ENCODE measurements at places on chromosomes 11 and 22.

DNA sequence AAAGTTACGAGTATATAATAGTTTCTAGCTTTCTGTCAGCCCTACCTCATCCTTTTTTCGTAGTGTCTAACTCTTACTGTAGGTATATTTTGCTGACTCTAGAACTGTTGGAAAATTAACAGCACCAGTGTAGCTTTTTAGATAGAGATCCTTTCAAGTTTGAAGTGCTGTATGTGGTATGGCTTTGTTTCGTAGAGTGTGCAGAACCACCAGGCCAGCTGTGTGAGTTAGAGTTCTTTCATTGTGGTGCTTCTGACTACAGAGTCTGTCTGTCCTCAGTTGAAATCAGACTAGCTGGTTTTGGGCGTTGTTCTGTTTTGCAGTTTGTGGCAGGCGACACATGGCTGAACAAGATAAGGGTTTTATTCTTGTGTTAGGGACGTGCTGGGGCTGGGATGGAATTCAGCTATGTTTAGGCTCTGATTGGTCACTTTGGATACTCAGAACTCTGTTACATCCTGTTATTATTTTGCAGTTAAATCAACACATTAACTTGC lies 3.2 kb downstream of the ARHGEF12 start:
- DNase-seq, result peak; percentile 90
- no peaks in the 10 kb centered on the region for H3K36me3 ChIP-seq
- no peaks in the 10 kb centered on the region for H3K27me3 ChIP-seq
- H3K4me1 ChIP-seq, result peaks cover 38% of the 10 kb centered on the region

DNA sequence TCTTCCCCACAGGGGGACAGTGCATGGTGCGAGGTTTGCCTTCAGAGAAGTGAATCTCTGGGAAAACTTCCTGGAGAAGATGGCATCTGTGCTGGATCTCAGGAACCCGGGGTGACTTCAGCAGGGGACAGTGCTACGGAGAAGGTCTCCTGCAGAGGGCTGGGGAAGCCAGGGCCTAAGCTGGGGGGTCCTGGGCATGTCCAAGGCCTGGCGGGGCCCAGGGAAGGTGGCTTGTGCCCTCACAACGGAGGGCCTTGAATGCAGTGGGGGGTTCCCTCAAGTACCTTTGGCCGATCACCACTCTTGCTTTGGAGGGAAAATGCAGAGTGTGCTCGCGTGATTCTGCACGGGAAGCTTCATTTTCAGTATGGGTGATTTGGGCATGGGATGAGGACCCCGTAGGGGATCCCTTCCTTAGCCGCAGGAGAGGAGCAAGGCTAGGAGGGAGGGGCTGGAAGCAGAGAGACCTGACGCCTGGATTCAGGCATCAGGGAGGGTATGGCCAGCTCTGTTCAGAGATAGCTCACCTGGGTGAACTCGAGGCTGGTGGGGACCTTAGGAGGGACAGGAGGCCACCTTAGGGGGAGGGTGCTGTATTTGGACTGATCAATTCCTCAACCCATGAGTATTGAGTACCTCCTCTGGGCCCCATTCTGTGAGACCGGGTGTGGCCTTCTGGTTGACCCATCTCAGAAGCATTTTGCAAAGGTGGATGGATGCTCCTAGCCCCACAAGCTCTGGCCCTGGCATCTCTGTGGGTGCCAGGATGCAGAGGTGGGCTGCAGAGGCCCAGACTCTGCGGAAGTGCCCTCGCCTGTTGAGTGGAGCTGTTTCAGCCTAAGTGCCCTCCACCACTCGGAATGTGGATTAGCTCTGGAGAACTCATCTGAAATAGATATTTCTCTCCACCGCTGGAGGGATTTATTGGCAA lies 529.4 kb downstream of the TBC1D22A start:
- no peak for DNase-seq
- peaks cover 6% of the 10 kb centered on the region for H3K27me3 ChIP-seq
- H3K36me3 ChIP-seq, result no peaks in the 10 kb centered on the region
- no peaks in the 10 kb centered on the region for H3K4me1 ChIP-seq
- no peak overlapping the region for H3K27ac ChIP-seq

DNA sequence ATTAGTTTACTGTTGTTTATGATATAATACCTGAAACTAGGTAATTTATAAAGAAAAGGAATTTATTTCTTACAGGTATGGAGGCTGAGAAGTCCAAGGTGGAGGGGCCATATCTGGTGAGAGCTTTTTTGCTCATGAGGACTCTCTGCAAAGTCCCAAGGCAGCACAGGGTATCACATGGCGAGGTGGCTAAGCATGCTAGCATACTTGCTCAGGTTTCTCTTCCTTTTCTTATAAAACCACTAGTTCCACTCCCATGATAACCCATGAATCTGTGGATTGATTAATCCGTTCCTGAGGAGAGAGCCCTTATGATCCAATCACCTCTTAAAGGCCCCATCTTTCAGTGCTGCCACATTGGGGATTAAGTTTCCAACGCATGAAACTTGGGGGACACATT lies 82.7 kb downstream of the PHF21A start:
- no peaks in the 10 kb centered on the region for H3K36me3 ChIP-seq
- DNase-seq, result no peak
- no peak overlapping the region for H3K4me3 ChIP-seq
- H3K27ac ChIP-seq, result no peak overlapping the region
- no peaks in the 10 kb centered on the region for H3K4me1 ChIP-seq

DNA sequence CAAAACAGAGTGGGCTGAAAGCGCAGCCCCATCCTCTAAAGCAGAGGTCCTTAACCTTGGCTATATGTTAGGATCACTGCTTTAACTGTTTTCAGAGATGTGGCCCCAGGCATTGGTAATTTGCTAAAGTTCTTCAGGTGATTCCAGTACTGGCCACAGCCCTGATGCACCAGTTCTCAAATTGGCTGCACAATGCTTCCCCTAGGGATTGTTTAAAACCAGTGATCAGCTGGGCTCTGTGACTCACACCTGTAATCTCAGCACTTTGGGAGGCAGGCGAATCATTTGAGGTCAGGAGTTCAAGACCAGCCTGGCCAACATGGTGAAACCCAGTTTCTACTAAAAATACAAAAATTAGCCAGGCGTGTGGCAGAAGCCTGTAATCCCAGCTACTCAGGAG lies 8.4 kb upstream of the IRAG1 start:
- no peak overlapping the region for H3K4me3 ChIP-seq
- H3K27me3 ChIP-seq, result peaks cover 7% of the 10 kb centered on the region
